ENCODE measurements at places on chromosomes 5 and 9.

GRCh38 chr9:114782586-114782985, 23.3 kb downstream of the TNFSF15 start:
- DNase-seq, result no peak

DNA sequence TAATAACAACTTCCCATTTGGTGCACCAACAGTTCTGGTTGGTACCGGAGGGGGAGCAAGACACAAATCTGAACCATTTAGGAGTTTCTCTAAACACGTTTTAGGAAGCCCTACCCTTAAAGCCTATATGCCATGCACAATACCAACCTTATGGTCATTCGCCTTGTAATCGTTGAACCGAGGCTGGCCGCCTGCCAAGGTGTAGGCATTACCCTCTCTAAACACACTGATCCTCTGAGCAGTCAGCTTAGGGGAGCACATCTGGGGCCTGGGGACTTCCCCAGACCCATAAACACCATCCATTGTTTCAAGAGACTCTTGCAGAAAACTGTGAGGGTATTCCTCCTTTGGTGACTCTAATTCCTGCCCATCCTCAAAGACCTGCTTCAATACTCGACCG, 328 bp downstream of the GRXCR2 start:
- DNase-seq, result no peak

- DNase-seq, result no peak
Observed at GRCh38 chr5:140594169-140594568, 29.5 kb downstream of the SLC35A4 start.

GRCh38 chr9:77735494-77735893, 87.4 kb upstream of the GNA14 start:
- DNase-seq, result no peak

GRCh38 chr9:17930071-17930470, 351.2 kb downstream of the SH3GL2 start:
- DNase-seq, result no peak

DNA sequence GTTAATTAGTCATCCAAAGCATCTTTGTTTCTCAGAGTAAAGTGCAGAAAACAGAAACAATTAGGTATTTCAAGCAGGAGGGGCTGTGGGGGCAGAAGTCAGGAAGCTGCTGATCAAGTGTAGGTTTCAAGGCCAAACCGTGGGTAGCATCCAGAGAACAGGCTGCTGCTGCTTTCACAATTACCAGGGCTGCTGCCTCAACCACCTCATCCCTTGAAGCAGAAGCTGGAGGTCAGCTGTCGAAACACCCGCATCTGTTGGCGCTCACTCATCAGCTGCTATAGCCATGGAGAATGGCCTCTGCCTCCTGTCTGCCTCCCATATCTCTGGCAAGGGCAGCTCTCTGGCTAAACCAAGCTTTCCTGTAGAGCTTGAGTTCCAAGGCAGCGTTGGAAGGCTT, 122.9 kb upstream of the OSMR start:
- DNase-seq, result no peak

- no peak for DNase-seq
Observed at GRCh38 chr5:114952876-114953275, 216.8 kb downstream of the TRIM36 start.

GRCh38 chr9:32454280-32454679, 69.8 kb downstream of the ACO1 start:
- DNase-seq, result no peak

- DNase-seq, result no peak
Observed at GRCh38 chr5:87051502-87052113, 216.1 kb upstream of the RASA1 start.

DNA sequence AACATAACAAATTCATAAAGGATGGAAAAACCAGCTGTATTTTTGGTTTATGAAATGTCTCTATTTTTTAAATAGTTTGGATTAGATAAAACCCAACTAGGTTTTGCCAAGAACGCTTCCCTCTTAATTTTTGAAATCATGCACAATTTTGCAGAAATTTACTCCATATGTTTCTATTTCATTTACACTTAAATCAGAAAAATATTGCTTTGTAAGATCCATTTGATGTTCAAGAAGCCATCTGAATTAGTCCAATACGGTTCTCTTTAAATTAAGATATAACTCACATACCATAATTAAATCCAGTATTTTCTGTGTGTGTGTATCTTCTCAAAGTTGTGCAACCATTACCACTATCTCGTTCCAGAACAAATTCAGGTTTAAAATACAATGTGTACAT, 78.6 kb upstream of the FBXL7 start:
- no peak for DNase-seq

GRCh38 chr5:157545610-157546310, 29.8 kb downstream of the ADAM19 start:
- no peak for DNase-seq

DNA sequence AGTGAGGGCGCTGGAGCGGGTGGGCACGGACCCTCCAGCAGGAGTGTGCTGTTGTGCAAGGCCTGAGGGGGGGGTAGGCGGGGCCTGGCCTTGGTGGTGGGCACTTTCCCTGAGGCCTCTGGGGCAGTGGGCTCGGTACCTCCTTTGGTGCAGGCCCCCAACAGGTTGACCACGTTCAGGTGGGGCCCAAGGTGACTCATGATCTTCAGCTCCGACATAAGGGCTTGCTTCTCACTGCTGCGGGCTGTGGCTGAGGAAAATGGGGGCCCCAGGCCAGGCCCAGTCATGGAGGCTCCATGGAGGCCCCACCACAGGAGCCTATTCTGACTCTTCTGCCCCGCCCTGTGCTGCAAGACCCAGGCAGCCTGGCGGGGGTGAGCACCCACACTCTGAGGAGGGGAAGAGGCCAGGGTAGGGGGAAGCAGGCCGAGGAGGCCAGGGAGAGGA, 31.5 kb downstream of the PDGFRB start:
- DNase-seq, result no peak

- DNase-seq, result no peak
Observed at GRCh38 chr9:84903963-84904362, 234.4 kb downstream of the NTRK2 start.

DNA sequence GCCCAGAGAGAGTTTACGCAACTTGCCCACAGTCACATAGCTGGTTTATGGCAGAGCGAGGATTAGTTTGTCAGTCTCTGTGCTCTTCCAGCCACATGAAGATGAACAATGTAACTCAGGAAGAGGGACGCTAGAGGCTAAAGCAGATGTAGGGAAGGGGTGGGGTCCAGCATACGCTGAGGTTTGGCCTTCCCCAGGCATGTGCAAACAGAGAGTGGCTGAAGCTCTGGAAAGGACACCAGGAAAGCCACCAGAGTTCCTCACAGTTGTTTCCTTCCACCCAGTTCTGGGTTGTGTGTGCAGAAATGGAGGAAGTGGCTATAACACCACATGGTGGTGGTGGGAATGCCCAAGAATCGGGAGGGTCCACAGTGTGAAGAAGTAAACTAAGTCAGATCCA, 60.0 kb downstream of the SNX18 start:
- DNase-seq, result no peak

DNA sequence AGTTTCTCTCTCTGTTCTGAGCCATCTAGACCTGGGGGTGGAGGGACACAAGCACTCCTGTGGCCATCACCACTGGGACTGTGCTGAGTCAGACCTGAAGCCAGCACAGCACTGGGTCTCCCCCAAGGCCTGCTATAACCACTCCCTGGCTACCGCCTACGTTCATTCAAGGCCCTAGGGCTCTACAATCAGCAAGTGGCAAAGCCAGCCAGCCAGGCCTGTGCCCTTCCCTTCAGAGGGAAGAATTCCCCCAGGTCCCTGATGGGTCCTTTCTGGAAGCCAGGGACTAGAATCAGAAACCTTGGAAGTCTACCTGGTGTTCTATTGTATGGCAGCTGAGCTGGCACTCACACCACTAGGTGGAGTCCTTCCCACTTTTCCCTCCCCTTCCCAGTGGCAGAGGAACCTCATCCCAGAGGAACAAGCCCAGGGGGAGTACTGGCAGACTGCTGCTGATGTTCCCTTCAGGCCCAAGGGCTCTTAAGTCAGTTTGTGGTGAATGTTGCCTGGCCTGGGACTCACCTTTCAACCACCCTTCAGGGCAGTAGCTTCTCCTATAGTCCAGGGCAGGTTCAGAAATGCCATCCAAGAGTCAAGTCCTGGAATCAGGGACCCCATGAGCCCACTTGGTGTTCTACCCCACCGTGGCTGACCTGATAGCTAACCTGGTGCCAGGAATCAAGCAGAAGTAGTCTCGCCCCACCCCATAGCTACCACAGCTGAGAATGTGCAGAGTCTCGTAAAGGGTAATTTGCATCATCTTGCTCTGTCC, 20.0 kb downstream of the JMY start:
- DNase-seq, result no peak

- DNase-seq, result no peak
Observed at GRCh38 chr9:82223442-82223841, 234.9 kb downstream of the SPATA31D1 start.

GRCh38 chr9:72636621-72637020, 115.2 kb downstream of the TMC1 start:
- DNase-seq, result no peak

DNA sequence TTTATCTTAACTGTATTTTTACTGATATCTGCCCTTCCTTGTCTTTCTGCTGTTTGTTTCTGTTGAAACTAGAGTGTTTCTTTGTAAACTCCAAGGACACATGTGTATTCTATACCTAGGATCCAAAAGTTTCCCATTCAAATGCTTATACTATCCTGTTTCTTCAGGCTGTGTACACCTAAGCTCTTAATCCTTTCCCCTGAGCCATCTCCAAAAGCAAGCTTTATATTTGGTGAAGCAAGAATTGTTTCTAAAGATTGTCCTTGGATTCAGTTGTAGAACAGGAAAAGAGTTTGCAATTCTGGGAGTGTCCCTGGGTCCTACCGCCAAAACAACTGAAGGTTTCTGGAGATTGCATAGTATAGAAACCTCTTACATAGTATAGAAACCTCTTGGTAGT, 65.9 kb downstream of the CWC27 start:
- no peak for DNase-seq
